Activated CD8-positive, alpha-beta memory T cell treated with anti-CD3 and anti-CD28 coated beads, Interleukin-2, amount 50 U/mL, for 48 hours (primary cell): ENCODE measurements at places on chromosomes 5 and 9.
A peak's percentile ranks its signal among the peaks of the same experiment; 100 is the strongest.

DNA sequence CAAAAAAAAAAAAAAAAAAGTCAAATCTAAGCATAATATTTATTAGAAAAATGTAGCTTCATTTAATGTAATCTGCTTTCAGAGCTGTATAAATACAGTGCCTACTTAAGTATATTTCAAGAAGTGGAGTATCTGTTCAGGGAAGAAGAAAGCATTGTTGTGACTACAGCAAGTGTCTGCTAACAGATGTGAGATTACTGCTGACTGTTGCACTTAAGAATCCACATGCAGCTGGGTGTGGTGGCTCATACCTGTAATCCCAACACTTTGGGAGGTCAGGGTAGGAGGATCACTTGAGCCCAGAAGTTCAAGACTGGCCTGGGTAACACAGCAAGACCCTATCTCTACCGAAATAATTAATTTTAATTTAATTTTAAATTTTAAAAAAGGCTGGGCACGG is 19.0 kb downstream of the KDM3B start:
- no peak for DNase-seq

- DNase-seq = no peak
Observed at GRCh38 chr9:137168904-137169856, 671 bp downstream of the LRRC26 start.

DNA sequence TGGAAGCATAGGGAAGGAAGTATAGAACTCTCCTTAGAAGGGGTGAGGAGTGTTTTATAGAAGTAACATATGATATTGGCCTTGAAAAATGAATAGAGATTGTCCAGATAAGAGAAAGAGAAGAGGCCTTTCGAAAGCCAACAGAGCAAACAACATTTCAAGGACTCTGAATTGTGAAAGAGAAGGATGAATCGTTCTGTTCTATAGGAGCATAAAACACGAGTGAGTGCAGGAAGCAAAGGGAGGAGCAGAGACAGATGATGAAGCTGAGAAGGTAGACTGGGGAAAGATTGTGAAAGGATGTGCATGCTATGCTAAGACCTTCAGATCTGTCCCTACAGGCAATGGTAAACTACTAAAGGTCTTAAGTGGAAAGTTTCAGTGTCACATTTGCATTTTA is 271.0 kb downstream of the TMEM161B start:
- DNase-seq = no peak

- DNase-seq = no peak
Observed at GRCh38 chr9:116796669-116797068, 109.6 kb downstream of the TRIM32 start.

DNA sequence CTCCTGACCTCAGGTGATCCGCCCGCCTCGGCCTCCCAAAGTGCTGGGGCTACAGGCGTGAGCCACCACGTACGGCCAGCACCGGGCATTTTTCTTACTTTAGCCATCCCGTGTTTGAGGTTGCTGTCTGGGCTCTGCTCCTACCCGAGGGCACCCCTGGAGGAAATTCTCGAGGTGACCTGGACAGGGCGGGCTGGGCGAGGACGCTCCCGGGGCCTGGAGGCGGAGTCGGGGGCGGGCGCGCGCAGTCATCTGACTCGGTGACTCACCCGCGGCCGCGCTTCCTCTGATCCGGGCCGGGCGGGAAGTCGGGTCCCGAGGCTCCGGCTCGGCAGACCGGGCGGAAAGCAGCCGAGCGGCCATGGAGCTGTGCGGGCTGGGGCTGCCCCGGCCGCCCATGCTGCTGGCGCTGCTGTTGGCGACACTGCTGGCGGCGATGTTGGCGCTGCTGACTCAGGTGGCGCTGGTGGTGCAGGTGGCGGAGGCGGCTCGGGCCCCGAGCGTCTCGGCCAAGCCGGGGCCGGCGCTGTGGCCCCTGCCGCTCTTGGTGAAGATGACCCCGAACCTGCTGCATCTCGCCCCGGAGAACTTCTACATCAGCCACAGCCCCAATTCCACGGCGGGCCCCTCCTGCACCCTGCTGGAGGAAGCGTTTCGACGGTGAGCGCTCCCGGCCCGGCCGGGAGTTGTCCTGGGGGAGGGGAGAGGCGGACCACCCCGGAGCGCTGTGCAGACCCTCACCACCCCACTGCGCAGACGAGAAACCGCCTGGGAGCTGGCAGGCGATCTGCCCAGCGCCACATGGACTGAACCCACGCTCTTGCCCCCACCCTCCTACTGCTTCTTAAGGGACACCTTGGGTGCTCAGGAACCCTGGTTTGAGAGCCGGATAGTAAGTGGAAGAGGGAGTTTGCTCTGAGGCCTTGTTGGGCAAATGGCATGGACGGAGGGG is at the start of gene HEXB:
Gene HEXB (plus strand): TSS at position 334 of the 952 bp plus-strand sequence. CDS start 28 bp downstream, at position 362.
- peak; percentile 92 for DNase-seq

- no peak for DNase-seq
Observed at GRCh38 chr9:98971168-98971914, 27.6 kb downstream of the COL15A1 start.

GRCh38 chr5:132272311-132273210 is 15.1 kb downstream of the PDLIM4 start:
- DNase-seq = peak; percentile 94
